Stimulated activated CD4-positive, alpha-beta T cell treated with anti-CD3 and anti-CD28 coated beads, TNF-alpha, amount 100 ng/mL, for 48 hours (primary cell): ENCODE measurements at places on chromosomes 6 and 20.

DNA sequence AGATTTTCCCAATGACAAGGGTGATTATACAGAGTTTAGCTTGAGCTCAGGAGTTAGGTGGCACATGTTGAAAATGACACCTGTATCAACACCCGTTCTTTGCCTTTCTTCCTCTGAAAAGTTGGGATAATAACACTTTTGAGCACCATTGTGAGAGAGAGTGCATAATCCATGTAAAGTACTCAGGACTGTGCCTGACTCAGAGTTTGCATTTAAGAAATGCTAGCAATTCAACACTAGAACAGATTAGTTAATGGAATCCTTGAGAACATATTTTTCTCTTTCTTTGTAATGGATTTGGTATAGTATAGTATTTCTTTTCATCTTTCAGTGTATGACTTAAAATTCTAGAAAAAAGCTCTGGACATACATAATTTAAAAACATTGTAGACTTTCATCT is 449.2 kb downstream of the GJA1 start:
- DNase-seq: no peak

- DNase-seq: no peak
Measured at GRCh38 chr6:4130357-4130987, 4.9 kb downstream of the ECI2 start.

GRCh38 chr20:48186915-48187314 is 401.6 kb upstream of the SULF2 start:
- DNase-seq: no peak

DNA sequence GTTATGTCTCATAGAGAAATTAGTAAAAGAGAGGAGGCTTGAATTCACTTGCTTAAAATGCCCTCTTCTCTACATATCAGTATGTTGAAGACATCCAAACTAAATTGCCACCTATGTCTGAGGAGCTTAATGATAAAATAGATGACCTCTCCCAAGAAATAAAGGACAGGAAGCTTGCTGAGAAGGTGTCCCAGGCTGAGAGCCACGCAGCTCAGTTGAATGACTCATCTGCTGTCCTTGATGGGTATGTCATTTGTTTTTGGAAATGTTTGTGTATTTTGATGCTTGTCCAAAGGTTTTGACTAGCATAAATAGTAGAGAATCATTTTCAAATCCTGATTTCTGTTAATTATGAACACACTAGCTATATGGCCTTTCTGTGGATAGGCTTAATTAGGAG is 307.7 kb downstream of the ARHGAP18 start:
- DNase-seq: no peak

DNA sequence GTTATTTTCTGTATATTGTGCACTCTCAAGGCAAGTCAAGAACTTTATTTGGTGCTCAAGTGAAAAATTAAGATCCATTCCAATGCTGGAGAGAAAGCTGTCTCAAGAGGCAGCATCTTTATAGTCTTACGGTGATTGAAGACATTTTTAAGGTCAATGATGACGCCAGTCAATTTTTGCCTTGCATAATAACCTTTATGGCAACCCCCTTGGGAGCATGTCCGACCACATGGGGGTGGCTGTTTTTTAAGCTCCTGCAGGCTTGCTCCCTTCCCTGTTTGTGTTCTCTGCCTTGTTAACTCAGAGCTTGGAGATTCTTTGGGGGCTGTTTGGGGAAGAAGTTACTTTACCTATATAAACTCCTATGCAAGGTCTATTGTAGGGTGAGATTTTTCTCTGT is 109.6 kb upstream of the FERMT1 start:
- no peak for DNase-seq

DNA sequence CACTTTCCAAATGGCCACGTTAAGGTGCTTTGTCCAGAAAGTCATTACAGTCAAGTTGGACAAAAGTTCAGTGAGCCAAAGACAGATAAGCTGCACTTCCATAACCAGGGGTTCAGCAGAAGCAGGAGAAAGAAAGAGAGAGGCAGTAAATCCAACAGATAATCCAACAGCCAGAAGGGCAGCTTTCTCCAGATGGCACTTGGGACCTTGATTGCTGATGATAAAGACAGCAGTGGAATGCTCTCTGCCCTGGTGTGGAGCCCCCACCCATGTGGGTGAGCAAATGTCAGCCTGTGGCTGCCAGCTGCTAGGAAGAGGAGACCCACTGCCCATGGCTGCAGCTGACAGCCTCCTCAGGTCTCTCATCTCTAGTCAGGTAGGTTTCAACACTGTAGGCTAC is 18.7 kb upstream of the NRSN1 start:
- no peak for DNase-seq

DNA sequence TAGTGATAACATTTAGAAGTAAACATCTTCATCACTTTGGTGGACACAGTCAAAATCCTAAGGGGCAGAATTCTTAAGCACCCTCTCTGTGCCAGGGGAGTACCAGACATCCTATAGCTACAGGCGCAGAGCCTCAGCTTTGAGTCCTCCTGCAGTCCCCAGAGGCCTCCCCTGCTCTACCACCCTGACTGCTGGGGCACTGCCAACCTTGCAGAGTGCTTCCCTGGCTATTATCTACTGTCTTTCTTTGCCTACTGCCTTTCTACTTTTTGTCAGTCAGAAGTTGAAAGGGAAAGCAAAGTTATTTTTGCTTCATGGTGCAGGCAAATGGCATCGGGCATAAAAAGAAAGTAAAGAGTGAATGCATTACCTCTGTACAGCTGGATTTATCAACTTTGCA is 80.1 kb downstream of the AIG1 start:
- DNase-seq: no peak

- no peak for DNase-seq
Measured at GRCh38 chr6:37552267-37552666, 52.6 kb upstream of the CCDC167 start.

DNA sequence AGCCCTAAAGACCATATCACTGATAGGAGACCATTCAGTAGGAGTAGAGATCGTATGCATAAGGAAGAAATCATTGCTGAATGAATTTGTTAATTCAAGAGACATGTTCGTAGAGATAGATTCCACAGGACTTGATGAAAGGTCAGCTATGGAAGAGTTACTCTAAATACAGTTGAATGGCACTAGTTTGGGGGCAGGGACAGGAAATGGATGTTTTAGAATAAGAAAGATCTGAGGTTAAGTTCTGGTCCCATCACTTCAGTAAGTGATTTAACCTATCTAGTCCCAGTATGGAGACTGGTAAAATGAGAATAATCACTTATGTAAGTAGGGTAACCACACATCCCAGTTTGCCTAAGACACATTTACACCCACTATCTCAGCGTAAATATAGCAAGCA is 2.9 kb upstream of the BFSP1 start:
- no peak for DNase-seq

GRCh38 chr6:12336121-12336971 is 46.2 kb downstream of the EDN1 start:
- no peak for DNase-seq

DNA sequence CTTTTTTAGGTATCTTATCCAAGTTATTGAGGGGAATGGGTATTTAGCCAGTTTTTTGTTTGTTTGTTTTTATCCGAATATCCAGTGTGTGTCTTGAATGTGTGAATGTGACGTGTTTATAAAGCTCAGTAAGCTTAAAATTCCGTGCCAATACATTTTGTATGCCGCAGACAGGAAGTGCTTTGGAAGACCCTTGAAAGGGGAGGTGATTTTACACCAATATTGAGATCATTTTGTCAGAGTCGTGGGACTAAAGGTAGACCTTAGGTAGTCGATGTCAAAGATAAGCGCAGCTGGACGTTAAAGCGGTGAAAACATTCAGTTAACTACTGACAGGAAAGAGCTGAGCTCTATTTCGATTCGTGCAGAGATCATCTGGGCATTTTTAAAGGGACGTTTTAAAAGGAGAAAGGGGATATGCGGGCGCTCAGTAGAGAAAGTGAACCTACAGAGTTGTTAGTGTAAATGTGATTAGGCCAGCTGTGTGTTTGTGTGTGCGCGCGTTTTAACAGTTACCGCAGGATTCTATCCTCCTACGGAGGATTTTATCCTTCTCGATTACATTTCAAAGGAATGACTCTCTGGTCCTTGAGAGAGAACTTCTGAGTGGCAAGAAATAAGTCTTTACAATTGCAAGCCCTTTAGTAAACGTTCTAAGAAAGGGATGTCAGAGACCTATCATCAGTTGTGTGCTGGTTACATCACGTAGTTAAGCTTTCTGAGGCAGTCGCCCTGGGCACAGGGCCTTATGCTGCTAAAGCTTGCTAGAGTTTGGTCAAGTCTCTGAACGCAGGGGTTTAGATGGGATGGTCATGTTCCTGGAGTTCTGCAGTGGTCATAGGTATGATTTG is 625 bp upstream of the ECHDC1 start:
- peak; percentile 5 for DNase-seq

DNA sequence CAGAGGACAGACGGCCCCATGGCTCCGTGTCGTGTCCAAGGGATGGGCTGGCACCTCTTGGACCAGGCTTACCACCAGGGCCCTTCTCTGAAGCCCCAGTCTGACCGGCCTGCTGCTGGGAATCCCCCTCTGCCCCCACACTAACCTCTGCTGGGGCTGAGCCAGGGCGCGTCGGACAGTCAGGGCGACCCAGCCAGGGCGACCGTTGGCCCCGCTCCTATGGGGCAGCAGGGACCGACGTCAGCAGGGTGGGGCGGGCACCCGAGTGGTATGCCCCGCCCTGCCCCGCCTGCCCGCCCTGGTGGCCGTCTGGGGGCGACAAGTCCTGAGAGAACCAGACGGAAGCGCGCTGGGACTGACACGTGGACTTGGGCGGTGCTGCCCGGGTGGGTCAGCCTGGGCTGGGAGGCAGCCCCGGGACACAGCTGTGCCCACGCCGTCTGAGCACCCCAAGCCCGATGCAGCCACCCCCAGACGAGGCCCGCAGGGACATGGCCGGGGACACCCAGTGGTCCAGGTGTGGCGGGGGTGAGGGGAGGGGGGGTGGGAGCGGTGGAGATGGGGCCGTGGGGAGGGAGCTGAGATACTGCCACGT is at the start of gene SLC17A9:
Gene SLC17A9, plus strand, starts transcription at position 337 of the 595 bp plus-strand sequence. Its CDS starts 122 bp downstream, at position 459.
- no peak for DNase-seq

GRCh38 chr20:43533060-43533459 is 25.6 kb downstream of the L3MBTL1 start:
- no peak for DNase-seq

GRCh38 chr20:20440481-20440880 is 72.6 kb downstream of the INSM1 start:
- DNase-seq: no peak

DNA sequence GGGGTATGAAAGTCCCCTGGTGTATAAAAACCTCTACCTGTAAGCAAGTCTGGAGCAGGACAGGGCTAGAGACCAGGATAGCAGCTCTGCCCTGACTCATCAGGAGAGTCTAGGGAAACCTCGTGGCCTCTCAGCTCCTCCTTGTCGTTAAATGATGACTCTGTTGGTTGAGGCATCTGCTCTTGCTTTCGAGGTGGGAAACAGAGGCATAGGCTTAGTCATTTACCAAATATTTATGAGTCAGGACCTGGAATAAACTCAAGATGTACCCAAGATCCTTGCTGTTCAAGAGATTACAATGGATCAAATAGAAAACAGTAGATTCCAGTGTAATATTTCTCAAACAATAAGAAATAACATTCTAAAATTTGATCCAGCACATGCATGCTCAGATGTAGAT is 5.5 kb downstream of the MANBAL start:
- no peak for DNase-seq

DNA sequence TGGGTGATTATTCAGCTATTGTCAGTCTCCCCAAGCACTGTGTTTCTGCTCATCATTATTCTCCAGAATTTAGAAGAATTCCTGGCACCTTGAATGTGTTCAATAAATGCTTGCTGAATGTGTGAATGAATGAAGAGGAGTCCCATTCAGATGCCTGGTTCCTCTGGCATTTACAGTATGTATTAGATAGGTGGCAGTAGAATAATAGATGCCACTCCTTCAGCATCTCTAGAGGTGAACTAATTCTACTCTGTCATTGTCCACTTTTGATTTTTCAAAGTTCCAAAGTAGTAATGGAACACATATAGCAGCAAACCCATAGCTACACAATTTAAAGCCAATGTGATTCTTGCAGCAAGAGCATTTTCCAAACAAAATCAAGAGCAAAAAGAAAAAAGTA is 118.9 kb upstream of the CEP162 start:
- DNase-seq: no peak

DNA sequence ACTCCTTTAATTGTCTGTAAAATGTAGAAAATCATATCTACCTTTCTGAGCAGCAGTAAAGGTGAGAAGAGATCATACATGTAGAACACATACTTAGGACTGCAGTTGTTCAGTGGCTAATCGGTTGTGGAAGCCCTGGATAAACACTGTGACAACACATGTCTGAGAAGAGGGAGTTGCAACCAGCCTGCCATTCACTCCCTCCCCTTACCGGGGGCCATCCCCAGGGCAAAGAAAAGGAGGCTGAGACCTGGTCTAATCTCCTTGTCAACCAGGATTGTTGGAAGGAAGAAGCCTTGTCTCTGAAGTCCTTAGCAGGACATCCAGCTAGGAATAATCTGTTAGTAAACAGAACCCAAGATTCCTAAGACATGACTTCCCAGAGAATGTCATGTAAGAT is 462.5 kb upstream of the AGPAT4 start:
- no peak for DNase-seq

DNA sequence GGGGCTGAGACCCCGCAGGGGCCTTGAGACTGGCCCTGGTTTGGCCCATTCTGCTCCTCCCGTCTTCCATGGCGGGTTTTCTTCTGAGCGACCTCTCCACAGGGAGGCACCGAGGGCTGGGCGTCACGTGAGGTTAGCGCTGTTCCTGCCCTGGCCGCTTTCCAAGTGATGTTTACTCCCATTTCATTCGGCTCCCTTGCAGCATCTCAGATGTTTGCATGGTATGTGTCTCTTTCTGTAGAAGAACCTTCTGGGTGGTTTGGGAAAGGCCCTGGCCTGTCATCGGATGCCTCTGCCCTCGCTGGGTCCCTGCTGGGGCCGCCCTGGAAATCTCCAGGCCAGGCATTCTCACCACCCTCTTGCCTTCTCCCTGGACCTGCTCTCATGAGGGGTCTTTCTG is 17.3 kb downstream of the RAMACL start:
- DNase-seq: no peak
